ENCODE measurements at places on chromosomes 7 and 10.

- no peak for DNase-seq
These were observed 127.1 kb downstream of the KMT2E start for GRCh38 chr7:105141068-105141467.

GRCh38 chr7:75727881-75728593 is 10.7 kb downstream of the HIP1 start:
- DNase-seq = no peak

DNA sequence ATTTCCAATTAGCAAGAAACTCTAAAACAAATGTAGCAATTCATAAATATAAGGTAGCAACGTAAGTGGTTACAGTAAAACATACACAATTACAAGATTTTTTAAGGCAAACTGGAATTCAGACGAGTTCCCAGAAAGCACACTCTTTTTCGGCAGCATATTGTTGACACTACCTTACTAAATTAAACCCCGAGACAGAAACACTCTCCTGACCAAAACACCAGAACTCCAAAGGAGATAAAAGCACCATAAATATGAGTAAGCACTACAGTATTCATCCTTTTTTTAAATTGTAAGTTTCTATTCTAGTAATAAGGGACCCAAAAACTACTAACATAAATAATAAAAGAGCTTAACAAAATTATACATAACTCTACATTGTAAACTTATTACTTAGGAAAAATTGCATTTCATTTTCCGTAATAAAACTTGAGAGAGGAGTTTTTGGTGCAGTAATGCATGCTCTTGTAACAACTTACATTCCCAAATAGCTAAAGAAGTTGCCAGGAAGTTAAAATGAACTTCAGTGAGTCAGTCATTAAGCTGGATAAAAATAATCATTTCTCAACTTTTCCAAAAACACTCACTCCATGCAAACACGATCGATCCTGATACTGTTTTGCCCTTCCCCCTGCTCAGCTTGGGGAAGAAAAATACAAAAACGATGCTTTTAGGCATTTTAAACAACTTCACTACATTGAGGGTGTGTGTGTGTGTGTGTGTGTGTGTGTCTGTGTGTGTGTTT is 2.0 kb downstream of the PIP4K2A start:
- no peak for DNase-seq

DNA sequence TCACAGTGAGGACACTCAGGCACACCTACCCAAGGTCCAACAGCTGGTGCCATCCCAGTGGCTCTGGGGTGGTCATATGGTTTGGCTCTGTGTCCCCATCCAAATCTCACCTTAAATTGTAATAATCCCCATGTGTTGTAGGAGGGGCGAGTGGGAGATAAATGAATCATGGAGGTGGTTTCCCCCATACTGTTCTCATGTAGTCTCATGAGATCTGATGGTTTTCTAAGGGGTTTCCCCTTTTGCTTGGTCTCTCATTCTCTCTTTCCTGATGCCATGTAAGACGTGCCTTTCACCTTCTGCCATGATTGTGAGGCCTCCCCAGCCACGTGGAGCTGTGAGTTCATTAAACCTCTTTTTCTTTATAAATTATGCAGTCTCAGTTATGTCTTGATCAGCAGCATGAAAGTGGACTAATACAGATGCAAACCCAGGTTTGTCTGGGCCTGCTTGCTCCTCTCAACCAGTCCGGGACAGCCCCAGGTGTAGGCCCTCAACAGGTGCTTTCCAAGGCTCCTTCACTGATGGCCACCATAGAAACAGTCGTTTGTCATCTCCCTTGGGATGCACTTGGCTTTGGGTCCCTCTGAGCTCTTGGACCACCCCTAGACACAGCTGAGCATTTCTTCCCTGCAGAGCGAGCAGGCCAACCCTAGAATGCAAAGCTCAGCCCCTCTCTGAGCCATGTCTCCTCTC is 101.3 kb upstream of the CTBP2 start:
- no peak for DNase-seq

DNA sequence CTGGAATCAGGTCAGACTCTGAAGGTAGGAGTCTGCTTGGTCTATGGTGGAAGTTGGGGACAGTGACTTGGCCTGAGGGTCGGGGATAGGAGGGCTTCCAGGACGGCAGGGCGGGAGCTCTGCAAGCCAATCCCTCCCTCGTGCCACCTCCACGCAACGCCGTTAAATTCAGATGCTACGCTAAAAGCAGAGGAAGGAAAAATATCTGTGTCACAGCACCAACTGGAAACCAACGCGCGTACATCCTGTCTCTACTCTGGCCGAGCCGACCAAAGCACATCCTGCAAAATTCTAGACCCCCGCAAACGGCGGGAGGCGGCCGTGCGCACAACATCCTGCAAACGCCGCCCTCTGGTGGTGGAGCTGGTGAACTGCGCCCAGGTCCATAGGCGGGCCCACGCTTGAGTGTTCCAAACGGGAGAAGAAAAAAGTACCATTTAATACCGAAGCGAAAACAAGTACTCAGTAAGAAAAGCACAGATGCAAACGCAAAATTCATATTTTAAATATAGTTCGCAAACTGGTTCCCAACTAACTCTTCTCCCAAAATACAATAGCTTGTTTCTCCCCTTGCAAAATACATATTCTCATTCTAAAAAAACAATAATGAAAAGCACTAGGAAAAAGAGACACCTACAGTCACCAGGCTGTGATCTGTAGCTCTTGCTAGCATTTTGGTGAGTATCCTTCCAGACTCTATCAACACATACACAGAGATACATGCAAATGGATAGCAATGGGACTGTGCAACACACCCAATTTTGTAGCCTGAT is 45.7 kb upstream of the HSPA12A start:
- DNase-seq = peak; percentile 39

DNA sequence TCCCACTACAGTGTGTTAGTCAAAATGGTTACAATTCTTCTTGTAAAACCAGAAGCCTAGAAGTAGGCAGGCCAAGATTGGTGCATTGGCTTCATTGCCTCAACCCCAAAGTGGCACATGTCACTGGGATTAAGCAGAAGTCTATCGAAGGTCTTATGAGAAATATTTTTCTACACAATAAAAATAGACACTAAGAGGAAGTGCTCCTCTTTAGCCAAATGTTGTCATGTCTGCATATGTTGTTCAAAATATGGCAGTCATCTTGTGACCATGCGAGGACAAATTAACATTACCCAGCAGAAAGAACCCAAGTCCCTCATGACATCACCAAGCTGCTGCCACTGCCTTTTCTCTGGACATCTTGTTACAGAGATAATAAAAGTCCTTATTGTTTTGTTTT is 6.3 kb upstream of the NSMCE4A start:
- DNase-seq = no peak

- no peak for DNase-seq
These were observed 319.4 kb downstream of the CALN1 start for GRCh38 chr7:72092769-72093168.

DNA sequence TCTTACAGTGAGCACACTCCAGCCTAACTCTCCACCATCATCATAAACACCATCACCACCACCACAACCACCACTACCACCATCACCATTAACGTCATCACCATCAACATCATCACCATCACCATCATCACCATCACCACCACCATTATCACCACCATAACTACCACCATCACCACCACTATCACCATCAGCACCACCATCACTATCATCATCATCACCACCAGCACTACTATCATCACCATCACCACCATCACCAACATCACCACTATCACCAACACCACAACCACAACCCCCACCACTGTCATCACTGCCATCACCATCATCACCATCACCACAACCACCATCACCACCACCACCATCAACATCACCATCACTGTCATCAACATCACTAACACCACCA is 279.0 kb upstream of the TCERG1L start:
- no peak for DNase-seq

GRCh38 chr10:33136271-33136670 is 178.2 kb upstream of the ITGB1 start:
- DNase-seq = no peak
